ENCODE measurements at places on chromosomes 11 and 22.

- DNase-seq, result peak; percentile 2
These were observed 55.2 kb downstream of the PANX1 start for GRCh38 chr11:94183886-94184264.

DNA sequence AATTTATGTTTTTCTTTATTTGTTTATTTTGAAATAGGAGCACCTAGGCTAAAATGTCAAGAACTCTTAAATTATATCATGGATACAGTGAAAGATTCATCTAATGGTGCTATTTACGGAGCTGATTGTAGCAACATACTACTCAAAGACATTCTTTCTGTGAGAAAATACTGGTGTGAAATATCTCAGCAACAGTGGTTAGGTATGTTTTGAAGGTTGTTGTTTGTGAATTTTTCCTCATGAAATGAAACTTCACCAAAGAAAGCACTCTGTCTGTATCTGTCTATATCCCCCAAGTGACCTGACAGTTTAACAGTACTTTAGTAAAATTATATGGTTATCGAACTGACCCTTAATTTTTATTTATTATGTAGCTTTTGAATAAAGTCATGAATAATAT lies 12.8 kb downstream of the ATM start:
- no peak for DNase-seq

- no peak for DNase-seq
These were observed at the start of gene ANO1 for GRCh38 chr11:70078095-70078780. Gene ANO1, plus strand, starts transcription at chr11:70078317. Its CDS starts 290 bp downstream, at chr11:70078607.

GRCh38 chr11:2996976-2997375 lies 4.8 kb upstream of the NAP1L4 start:
- DNase-seq, result no peak

GRCh38 chr11:91823252-91823830 lies 401.3 kb upstream of the FAT3 start:
- no peak for DNase-seq

- no peak for DNase-seq
These were observed 50.7 kb upstream of the CD44 start for GRCh38 chr11:35088226-35088625.

GRCh38 chr22:32340411-32340810 lies 17.3 kb upstream of the RFPL3 start:
- DNase-seq, result no peak

- no peak for DNase-seq
These were observed 197.9 kb downstream of the TTC28 start for GRCh38 chr22:28481725-28482124.

DNA sequence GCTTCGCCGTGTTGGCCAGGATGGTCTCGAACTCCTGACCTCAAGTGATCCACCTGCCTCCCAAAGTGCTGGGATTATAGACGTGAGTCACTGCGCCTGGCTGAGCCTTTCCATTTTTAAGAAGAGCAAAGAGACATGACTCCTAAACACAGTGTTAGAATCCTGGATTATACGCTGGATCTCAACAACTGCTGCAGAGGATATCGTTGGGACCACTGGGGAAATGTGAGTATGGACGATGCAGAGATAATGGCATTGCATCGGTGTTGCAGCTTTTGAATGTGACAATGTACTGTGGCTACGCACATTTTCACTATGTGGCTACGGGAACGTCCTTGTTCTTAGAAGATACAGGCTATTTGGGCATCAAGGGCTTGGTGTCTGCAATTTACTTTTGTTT lies 6.2 kb downstream of the MRGPRF start:
- DNase-seq, result no peak

- DNase-seq, result peak; percentile 36
These were observed 52.4 kb downstream of the TECTA start for GRCh38 chr11:121153472-121153871.

DNA sequence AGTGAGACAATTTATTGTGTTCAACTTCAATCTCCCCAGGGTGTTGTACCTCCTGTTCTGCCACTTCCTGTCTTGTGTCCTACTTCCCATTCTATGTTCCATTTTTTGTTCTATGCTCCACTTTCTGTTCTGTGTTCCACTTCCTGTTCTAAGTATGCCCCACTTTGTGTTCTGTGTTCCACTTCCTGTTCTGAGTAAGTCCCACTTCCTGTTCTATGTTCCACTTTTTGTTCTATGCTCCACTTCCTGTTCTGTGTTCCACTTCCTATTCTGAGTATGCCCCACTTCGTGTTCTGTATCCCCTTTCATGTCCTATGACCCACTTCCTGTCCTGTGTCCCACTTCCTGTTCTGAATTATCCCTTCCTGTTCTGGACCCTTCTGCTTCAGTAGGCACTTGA lies 732.7 kb downstream of the TBC1D22A start:
- no peak for DNase-seq

GRCh38 chr11:117902001-117902845 lies 25.8 kb upstream of the FXYD6 start:
- DNase-seq, result no peak

DNA sequence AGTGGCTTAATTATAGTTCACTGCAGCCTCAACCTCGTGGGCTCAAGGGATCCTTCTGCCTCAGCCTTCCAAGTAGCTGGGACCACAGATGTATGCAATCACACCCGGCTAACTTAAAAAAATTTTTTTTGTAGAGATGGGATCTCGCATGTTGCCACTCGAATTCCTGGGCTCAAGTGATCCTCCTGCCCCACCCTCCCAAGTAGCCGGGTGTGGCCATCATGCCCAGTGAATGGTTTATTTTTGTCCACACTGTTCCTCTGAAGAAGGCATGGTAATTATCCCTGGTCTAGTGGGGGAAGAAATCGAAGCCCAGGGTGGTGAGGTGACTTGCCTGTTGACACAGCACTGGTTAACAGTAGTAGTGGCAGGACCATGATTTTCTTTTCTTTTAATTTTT lies 1.9 kb downstream of the SAC3D1 start:
- DNase-seq, result no peak

DNA sequence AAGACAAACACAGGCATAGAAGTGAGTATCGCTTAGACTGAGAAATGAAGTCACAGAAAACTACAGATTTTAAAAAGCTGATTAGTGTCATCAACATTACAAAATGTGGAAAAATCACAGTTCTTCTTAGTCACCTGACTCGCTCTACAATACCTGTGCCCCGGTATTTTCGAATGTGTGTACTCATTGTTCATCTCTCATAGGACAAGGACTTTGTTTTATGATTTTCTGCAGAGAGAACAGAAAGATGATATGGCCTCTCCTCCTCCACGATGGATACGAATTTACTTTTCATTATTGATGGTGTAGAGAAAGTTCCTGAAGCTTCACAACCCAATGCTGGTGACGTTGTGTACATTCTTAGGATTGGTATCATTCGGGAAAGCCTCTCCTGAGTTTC lies 29.4 kb upstream of the GAL start:
- no peak for DNase-seq

GRCh38 chr11:125202362-125202880 lies 37.9 kb downstream of the PKNOX2 start:
- DNase-seq, result no peak

GRCh38 chr22:47189056-47189916 lies 426.8 kb downstream of the TBC1D22A start:
- DNase-seq, result no peak

DNA sequence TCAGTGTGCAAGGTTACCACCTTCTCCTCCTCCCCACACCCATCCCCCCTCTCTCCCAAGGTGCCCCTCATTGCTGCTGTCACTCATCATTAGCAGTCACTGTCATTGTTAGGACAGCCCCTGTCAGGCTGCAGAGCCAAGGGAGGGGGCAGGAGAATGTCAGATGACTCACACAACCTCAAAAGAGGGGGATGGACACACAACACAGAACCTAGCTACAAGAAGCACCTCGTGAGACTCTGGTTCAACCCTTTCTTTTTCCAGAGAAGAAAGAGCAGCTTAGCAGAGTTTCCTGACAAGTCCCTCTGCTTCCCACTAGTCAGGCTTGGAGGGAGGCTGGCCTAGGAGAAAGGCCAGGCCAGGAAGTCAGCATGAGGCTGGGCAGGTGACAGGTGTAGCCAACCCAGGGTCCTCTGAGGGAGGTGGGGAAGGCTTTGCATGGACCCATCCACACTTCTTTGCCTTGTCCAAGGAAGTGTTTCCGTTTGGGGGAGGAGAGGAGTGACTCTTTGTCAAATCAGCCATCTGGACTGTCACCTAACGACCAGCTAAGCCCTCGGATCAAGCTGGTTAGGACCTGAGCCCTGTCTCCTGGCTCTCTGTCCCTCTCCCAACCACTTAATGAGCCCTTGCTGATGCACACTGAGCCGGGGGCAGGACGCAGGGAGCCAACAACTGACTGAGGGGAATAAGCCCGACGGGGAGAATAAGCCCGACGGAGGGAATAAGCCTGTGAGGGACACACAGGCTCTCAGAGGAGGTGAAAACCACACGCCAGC lies 18.3 kb downstream of the ADORA2A start:
- DNase-seq, result no peak

DNA sequence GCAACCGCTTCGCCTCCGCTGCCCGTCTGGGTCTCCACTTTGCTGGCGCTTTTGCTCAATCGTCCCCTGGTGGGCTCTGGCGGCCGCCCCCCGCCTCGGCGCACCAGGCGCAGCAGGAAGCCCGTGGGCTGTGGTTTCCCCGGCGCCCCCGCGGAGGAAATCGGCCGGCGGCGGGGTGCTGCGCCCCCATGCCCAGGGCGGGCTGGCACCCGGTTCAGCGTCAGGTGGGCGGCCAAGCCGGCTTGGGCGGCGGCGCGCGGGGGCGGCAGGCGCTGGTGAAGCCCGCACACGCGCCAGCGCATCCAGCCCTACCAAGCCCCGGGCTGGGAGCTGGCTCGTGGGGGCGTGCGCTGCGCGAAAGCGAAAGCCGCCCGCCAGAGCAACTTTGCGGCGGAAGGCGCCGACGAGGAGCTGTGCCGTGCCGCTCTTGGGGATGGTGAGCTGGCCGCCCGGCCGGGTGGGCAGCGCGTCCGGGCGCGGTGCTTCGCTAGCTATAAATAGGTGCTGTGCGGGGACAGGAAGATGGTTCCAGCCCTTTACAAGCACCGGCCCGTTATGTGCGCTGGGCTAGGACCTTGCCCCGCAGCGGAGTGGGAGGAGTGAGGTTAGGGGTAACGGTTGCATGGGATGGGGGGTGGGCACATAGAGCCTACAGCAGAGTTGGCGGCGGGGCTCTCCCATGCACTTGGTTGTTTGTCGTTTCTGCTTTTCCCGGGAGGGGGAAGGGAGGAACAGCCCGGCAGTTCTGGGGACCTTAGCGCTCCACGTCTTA lies 25.0 kb upstream of the SUSD2 start:
- no peak for DNase-seq
